Right hindlimb (tissue), 1 donor: ENCODE measurements at places on chromosomes 6 and 20.

GRCh38 chr6:157853902-157854502 is 31.0 kb downstream of the SNX9 start:
- DNase-seq, result no peak

DNA sequence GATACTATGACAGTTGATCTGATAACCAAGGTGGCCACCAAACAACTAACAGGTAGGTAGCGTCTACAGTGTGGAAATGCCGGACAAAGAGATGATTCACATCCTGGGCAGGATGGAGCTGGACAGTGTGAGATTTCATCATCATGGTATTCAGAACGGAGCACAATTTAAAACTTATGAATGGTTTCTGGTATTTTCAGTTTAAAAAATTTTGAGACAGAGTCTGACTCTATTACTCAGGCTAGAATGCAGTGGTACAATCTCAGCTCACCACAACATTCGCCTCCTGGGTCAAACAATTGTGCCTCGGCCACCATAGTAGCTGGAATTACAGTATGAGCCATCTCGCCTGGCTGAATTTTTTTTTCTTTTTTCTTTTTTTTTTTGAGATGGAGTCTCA is 43.8 kb downstream of the CEP57L1 start:
- DNase-seq, result no peak

DNA sequence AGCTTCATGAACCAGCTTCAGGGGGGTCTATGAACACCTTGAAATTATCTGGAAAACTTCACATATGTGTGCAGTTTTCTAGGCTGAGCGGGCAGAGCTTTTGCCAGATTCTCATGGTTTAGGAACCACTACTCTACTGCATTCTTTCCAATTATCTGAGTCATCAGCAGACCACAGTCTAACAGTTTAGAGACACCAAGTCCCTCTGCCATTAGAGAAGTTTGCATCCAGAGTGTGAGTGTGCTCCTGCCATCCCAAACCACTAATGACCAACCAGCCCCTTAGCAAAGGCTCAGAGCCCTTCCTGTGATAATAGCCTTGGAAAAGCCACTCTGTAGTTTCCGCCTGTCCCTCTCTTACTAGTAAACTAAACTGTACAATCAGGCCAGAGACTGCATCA is 96.8 kb downstream of the PHACTR1 start:
- peak; percentile 28 for DNase-seq

- DNase-seq, result no peak
Observed at GRCh38 chr20:63205896-63206295, 10.0 kb downstream of the YTHDF1 start.

DNA sequence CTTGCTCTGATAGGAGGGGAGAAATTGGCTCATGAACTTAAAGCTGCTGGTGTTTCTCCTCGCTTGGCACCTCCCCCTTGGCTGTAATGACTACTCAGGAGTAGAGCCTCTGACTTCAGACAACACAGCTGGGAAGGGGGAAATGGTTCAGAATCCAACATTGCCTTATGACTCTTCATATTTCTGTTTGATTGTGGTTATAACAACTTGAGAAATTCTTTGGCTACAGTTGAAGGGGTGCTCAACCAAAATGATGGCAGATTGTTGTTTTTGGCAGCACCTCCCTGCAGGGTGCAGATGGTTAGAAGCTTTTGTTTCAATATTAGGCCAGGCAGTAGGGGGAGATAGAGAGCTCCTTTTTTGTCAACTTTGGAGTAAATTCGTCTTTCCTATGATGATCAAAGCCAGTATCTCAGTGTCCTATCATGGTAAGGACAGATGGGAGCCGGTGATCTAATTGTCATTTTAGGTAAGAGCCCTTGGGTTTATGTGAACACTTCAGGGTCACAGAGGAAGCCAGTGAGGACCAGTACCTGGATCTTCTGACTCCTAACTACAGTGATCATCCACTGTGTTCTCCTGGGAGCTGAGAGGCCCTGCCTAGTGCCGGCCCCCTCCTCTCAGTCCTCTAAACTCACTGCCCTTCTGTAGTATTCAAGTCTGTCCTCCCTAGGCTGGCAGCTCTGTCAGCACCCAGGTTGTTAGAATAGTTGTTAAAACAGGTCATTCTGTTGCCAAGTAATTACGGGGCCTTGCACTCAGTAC is 39.9 kb downstream of the RPRD1B start:
- peak; percentile 71 for DNase-seq

- no peak for DNase-seq
Observed at GRCh38 chr6:84455511-84456029, 228.1 kb upstream of the CEP162 start.

DNA sequence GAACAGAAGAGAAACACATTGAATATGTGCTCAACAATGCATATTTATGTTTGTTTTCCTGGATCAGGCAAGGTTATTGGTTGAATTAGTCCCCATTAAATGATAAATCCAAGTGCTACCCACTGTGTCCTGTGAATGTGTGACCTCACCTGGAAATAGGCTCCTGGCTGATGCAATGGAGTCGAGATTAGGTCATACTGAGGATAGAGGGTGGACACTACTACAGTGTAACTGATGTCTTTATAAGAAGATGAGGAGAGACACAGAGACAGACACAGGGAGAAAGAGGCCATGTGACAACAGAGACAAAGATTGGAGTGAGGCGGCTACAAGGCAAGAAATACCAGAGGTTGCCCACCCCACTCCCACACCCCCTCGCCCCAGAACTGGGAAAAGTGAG is 559.3 kb downstream of the C6orf118 start:
- DNase-seq, result no peak

DNA sequence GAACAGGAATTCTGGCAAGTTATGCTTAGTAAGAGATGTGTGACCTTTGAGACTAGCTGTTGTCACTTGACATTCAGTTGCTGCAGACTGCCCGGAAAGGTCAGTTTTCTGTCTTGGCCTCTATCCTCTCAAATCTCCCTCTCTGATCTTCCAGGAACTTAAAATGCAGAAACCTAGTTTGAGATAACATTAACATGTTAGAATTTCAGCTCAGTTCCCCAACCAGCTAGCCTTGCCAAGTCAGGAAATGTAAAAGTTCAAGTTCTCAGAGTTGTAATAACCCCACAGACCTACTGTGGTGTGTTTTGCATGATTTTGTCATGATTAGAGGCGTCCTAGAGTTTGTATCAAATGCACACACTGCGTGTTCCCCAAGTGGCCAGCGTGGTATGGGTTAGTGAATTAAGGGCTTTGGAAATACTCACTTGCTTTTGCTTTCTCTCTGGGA is 46.6 kb downstream of the DUSP22 start:
- no peak for DNase-seq

DNA sequence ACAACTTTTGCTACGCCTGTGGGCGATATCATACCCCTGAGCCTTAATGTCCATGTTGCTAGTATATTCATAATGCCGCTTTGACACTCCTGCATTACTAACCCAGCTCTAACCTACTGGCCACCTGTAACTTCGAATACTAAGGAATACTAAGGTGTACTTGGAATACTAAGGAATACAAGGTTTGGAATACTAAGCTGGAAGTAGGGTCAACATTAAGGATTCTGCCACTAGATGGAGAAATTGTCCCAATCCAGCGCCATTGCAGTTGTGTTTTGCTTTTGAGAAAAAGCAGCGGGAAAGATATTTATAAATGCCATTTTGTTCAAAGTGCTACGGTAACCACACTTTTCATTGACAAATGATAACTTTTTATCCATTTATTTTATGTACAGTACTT is 10.7 kb downstream of the TBXT start:
- DNase-seq, result no peak

DNA sequence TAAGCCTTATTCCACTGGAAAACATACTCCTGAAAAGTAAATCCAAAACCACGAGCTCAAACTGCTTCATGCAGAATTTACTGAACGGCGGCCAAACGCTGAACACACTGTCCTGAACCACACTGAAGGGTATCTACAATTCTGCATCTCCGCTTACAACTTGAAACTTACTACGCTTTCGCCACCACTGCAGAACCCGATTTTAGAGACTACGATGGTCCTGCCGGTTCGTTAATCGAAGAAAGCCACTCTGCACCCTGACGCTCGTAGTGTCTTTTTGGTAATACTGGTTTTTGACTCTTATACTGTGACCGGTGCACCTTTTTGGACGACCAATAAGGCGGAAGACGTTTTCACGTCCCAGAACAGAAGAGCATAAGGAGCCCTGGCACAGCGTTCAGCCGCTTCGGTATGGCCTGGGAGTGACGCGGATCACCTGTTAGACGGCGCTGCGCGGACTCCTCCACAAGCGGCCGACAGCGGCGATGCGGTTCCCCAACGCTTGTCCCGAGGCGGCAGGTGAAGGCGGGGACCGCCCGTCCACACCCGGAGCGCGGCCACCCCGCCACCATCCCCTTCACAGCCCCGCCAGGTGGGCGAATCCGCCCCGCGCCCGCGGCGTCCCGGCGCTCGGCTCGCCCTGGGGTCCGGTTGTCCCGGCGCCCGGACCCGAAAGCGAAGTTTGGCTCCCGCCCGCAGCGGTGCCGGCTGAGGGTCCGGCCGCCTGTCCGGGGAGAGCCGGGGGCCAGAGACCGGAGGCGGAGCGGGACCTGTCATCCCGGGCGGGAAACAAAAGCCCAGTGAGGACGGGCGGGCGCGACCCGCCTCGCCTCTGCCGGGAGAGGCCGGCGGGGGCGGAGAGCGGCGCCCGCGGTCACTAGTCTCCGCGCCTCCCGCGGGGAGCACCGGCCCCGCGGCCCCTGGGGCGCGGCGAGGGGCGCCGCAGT is 784 bp downstream of the FKBP5 start:
- peak; percentile 67 for DNase-seq

DNA sequence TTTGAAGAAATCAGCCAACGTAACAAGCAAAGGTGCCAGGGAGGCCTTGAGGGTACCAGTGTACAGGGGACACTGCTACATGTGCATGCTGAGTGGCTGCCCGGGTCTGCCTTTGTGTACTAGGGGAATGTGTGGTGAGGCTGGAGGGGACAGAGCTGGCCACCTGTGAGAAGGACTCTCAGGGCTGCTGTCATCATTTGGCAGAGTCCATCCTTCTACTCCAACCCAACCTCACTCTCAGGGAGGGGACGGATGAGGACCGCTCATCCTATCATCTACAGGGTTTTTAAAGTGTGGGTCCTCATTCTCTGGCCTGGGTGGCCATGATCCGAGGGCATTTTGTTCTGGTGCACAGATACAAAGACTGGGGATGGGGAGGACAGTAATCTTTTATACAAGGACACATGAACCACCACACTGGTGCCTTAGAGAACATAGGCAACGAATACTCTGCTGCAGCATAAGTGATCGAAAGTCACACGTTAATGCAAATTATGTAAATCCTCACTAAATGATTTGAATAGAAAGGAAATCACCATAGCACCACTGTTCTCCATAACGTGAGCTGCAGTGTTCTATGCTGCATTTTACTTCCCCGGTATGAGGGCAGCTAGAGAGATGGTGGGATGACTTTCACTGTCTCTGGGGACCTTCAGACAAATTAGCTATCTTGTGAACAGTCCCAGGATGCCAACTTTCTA is 181.4 kb downstream of the GMPR start:
- no peak for DNase-seq

GRCh38 chr20:57702091-57702490 is 7.7 kb downstream of the PMEPA1 start:
- DNase-seq, result no peak

DNA sequence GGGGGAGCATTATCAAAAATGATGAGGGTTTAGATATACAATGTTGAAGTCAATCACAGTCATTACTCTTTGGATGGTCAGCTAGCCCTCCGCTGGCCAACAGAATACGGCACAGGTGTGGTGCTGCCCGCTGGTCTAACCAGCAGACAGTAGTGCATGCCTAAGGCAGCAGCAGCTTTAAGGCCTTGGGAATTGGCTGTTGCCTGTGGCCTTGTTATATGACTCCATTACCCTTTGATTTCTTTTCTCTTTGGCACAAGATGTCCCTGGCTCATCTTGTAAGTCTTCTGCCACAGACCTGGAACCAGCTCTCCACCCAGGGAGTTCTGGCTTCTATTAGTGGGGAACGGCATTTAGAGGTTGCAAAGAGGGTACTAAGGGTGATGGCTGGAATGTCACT is 110.2 kb downstream of the WDR27 start:
- no peak for DNase-seq

DNA sequence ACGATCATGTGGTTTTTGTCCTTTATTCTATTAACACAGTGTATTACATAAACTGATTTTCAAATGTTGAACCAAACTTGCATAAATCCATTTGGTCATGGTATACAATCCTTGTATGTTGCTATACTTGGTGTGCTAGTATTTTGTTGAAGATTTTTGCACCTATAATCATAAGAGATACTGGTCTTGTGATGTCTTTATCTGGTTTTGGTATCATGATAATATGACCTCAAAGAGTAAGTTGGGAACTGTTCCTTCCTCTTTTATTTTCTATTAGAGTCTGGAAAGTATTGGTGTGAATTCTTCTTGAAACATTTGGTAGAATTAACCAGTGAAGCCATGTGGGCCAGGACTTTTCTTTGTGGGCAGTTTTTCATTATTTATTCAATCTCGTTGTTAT is 65.3 kb downstream of the TRPC4AP start:
- DNase-seq, result no peak

- DNase-seq, result peak; percentile 22
Observed at GRCh38 chr6:24929242-24929641, 6.5 kb downstream of the RIPOR2 start.

DNA sequence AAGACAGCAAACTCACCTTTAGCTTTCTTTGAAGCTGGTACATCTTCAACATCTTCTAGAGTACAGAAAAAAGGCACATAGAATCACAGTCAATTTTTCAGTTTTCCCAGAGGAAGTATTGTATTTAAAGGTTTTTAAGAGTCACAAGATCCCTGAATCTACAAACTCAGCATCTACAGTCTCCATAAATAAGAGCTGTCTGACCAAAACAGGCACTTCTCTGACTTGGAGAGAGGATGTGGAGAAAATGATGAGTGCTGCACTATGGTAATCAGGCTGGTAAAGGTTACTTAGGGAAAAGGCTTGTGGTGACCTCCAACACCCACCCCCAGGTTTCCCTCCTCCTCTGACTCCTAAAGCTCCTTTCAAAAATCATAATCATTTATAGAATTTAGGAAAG is 228.0 kb downstream of the CLVS2 start:
- DNase-seq, result no peak

DNA sequence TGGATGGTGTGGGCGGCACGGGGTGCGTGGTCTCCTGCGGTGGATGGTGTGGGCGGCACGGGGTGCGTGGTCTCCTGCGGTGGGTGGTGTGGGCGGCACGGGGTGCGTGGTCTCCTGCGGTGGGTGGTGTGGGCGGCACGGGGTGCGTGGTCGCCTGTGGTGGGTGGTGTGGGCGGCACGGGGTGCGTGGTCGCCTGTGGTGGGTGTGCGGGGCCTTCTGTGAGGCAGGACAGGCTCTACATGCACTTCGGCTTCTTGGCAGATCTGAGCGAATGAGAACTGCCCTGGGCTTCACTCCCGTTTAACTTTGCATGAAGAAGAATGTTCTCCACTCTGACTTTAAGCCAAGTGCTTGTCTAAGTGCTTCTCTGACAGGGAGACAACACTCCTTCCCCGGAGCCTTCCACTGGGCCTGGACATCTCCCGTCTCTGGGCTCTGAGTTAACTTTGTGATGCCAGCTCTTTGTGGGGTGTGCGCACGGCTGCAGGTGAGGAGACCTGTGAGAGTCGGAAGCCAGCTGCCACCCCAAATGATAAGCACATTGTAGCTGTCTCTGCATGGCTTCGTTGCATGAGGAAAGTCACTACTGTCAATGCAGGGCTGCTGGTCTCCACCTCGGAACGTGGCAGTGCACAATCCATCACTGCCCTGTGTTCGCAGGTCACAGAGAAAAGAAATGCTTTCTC is 244.8 kb downstream of the DLL1 start:
- DNase-seq, result no peak

GRCh38 chr6:141265756-141266623 is 866.7 kb upstream of the GJE1 start:
- DNase-seq, result no peak
